ENCODE measurements at places on chromosomes 7 and 10.

DNA sequence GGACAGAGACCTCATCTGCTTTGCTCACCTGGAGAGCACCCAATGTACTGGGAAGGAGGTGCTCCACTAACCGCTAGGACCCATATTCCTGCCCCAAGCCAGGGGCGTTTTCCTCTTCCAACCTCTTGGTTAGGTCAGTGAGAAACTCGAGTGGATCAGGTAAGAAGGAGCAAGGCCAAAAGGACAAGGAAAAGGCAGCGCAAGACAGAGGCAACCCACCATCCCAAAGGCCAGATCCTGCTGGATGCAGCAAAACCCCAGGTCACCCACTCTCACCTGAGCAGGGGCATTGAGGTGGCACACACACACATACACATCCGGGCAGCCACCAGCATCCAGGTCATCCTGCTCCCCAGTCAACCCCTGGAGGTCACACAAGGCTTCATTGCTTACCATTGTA, 105.1 kb downstream of the GRID1 start:
- DNase-seq, result no peak

DNA sequence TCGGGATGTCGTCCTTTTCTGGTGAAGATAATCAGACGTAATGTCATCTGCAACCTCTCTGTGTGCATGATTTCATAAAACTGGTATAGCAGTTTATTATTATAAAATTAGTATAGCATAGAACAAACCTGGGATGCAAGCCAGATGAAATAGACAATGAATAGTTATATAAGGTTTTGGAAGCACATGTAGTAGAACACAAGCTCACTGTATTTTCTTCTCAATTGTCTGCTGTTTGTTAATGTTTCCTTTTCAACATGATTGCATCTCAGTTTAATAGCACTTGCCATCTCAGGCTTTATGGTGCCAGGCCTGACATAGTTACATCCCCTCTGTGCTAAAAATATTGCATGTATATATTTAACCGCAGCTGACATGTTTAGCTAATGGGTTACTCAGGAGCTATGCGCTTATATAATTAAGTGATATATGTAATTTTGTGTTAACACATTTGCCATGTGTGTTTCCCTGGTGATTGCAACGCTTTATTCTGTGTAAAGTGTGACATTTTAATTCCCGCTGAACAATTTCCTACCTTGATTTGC, 132.7 kb downstream of the ARID5B start:
- no peak for DNase-seq

- DNase-seq, result no peak
These were observed 48.1 kb downstream of the TNPO3 start for GRCh38 chr7:129006636-129007414.

GRCh38 chr7:121300685-121301420, 27.9 kb upstream of the WNT16 start:
- no peak for DNase-seq

- DNase-seq, result no peak
These were observed 4.1 kb downstream of the LBX1 start for GRCh38 chr10:101224910-101225823.

DNA sequence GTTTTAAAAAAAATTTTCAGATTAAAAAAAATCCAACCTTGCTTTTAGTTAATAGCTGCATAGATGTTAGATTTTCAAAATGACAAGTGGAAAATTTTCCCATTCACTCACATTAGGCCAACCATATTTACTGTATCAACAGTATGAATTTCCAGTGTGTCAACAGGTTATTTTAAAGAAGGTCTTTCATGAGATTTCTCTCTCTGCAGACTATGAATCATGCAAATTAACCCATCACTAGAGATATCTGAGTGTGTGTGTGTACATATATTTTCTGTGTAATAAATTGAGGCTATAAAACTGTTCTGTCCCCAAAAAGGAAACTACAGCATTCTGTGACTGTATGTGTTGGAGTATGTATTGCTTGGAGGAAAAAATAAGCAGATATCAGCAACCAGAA, 305.6 kb downstream of the ARL4A start:
- DNase-seq, result no peak

GRCh38 chr10:26488344-26488743, 50.2 kb downstream of the APBB1IP start:
- DNase-seq, result no peak

- no peak for DNase-seq
These were observed 153.3 kb downstream of the POU6F2 start for GRCh38 chr7:39130857-39131526.

GRCh38 chr10:11036424-11037011, 18.8 kb downstream of the CELF2 start:
- no peak for DNase-seq

- no peak for DNase-seq
These were observed 251.3 kb upstream of the CHRM2 start for GRCh38 chr7:136617176-136617575.

GRCh38 chr10:98028168-98028770, 2.2 kb downstream of the CRTAC1 start:
- DNase-seq, result no peak

All from omental fat pad (tissue), 4 donors.